ENCODE measurements at places on chromosomes 6 and 20.
A peak's percentile ranks its signal among the peaks of the same experiment; 100 is the strongest.

GRCh38 chr6:168960551-168961263 is 292.9 kb downstream of the THBS2 start:
- no peak for DNase-seq

- DNase-seq: no peak
Measured at GRCh38 chr6:146909376-146909775, 294.8 kb upstream of the STXBP5 start.

DNA sequence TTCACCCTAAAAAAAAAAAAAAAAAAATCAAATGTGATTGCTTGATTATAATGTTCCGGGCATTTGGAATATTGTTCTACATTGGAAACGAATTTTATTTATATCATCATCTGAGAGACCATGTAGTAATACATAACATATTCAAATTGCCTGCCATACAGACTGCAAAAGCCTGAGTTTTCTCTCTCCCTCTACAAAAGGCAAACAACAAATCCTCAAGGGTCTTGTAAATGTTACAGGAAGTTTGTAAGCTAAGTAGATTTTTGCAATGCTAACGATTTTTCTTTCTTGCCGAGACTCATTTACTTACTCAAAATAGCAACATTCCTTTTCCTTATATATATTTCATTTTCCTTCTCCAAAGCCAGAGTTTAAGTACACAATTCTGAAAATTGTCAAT is 49.0 kb upstream of the HTR1E start:
- no peak for DNase-seq

GRCh38 chr6:129242546-129242945 is 359.6 kb downstream of the LAMA2 start:
- DNase-seq: no peak

DNA sequence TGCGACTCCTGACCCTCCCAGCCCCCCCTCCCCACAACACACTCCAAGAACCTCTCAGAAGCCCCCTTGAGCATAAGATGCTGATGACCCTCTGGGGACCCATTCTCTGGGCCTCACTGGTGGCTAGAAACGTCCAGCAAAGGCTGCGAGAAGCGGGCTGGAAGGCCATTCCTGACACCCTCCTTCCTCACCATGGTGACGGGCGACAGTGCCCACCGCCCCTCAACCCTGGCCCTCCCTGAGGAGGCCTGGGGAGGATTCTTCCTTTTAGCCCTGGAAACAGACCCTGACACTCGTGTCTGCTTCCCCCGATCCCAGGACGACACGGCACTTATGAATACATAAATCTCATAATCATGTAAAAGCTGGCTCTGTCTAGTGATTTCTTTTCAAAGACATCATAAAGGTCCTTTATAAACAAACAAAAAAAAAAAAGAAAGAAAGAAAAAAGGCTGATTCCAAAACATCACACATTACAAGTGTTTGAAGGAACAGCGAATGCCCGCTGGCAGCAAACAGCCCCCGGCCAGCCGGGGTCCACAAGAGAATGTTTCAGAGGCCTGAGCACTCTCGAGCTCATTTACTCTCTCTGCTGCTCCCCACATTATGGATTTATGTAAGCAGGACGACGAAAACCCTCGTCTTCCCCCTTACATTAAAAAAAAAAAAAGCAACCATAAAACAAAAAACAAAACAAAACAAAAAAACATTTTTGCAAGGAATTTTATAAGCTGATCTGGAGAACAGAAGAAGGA is 40.7 kb downstream of the PREX1 start:
- no peak for DNase-seq

- no peak for DNase-seq
Measured at GRCh38 chr20:57871237-57871632, 161.4 kb upstream of the PMEPA1 start.

GRCh38 chr20:58227391-58228102 is 906 bp downstream of the ANKRD60 start:
- DNase-seq: no peak

DNA sequence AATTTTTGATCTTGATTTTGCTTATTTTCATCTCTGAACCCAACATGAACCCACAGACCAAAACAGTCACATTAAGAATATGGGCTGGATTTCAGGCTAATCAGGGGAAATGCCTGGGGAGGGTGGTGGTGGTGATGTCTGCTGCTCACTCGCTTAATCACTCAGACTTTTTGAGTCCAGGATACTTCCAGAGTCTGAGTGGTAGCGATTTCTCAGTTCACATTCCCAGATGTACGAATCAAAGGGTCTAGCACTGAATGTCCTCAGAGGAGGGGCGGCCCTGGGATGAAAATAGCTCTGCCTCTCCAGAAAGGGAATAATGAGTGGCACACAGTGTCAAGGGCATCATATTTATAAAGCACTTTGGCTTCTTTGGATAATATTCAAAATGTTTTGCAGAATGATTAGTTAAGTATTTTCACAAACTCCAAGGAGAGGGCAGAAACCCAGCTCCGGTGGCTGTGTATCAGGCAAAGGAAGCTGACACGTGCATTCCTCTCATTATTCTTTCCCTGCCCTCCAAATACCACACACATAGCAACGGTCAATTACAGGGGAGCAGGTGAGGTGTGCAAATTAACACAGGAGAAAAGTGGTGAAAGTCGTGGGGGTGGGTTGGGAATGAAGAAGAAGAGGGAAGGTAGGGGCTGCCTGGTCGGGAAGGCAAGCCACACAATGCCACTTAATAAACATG is 345.2 kb upstream of the RSPO3 start:
- DNase-seq: no peak

GRCh38 chr6:28981833-28982475 is 23.2 kb downstream of the ZNF311 start:
- DNase-seq: peak; percentile 57

- DNase-seq: no peak
Measured at GRCh38 chr6:156794546-156795354, 17.6 kb downstream of the ARID1B start.

- DNase-seq: no peak
Measured at GRCh38 chr20:48774696-48775095, 53.1 kb downstream of the PREX1 start.

DNA sequence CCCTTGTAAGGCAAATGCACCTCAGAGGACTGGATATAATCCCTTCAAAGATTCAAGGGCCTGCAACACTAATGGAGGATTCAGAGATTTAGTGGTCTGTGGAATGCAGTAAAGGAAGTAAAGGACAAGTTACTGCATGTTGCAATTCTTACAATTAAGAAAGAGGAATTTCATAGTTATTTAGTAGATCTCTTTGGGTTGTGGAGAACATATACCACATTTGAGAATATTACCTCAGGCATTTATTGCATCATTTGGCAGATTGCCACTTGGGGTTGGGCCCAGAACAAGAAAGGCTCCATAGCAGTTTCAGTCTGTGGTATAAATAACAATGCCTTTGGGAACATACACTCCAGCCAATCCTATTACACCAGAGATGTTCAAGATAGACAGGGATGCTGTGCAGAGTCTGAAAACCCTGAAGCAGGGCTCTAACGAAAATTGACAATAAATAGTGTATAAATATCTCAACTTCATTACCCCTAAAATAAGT is 20.9 kb upstream of the EPM2A start:
- DNase-seq: no peak

GRCh38 chr6:2963756-2964155 is 7.6 kb downstream of the SERPINB6 start:
- no peak for DNase-seq

DNA sequence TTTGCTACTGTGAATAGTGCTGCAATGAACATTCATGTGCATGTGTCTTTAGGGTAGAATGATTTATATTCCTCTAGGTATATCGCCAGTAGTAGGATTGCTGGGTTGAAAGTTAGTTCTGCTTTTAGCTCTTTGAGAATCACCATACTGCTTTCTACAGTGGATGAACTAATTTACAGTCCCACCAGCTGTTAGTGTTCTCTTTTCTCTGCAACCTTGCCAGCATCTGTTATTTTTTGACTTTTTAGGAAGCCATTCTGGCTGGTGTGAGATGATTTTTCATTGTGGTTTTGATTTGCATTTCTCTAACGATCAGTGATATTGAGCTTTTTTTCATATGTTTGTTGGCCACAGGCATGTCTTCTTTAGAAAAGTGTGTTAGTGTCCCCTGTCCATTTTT is 40.0 kb downstream of the PLG start:
- DNase-seq: no peak

- DNase-seq: no peak
Measured at GRCh38 chr20:36830791-36831691, 44.9 kb upstream of the TLDC2 start.

DNA sequence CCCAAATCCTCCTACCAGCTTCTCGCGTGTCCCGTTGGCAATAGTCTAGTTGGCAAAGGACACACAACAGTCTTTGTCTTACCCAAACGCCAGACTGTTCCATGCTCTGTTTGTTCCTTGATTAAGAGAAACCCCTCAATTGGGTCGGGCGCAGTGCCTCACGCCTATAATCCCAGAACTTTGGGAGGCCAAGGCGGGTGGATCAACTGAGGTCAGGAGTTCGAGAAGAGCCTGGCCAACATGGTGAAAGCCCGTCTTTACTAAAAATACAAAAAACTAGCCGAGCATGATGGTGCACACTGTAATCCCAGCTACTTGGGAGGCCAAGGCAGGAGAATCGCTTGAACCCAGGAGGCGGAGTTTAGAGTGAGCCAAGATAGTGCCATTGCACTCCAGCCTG is 153.7 kb downstream of the GRM4 start:
- DNase-seq: no peak

DNA sequence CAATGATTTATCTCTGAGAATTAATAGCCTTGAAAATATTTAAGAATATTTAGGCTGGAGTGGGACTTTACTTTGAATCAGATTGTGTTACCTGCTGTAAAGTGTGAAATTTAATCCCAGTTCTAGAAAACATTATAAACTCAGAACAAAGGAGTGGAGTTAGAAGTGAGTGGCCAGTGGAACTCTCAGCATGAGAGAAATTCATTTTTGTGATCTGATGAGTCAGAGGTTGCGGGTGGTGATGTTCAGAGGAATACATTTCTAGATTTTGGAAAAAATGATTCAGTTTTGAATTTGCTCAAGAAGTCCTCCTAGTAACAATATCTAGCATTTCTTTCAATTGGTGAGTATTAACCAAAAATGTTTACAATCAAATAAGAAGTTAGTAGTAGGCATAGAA is 167.5 kb downstream of the ZFAND3 start:
- no peak for DNase-seq

GRCh38 chr20:36848078-36848660 is 27.8 kb upstream of the TLDC2 start:
- no peak for DNase-seq

DNA sequence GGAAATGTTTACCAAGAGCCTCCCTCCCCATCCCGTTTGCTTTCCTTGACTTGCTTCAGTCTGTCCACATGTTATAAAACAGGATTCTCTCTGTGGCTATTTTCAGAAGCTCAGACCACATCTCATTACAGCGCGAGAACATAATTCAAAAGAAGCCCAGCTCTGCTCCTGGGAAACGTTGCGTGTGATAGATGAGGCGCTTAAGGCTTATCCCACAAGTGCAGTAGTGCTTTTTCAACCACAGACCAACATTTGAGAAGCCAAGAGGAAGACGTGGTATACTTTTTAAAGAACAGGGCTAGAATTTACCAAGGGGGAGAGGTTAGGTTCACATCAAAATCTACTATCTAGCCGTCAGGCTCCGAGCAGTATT is 239.5 kb downstream of the SLC24A3 start:
- no peak for DNase-seq

GRCh38 chr6:36920546-36920945 is 34.0 kb upstream of the PI16 start:
- DNase-seq: no peak

- no peak for DNase-seq
Measured at GRCh38 chr20:3993109-3993508, 22.2 kb downstream of the RNF24 start.

DNA sequence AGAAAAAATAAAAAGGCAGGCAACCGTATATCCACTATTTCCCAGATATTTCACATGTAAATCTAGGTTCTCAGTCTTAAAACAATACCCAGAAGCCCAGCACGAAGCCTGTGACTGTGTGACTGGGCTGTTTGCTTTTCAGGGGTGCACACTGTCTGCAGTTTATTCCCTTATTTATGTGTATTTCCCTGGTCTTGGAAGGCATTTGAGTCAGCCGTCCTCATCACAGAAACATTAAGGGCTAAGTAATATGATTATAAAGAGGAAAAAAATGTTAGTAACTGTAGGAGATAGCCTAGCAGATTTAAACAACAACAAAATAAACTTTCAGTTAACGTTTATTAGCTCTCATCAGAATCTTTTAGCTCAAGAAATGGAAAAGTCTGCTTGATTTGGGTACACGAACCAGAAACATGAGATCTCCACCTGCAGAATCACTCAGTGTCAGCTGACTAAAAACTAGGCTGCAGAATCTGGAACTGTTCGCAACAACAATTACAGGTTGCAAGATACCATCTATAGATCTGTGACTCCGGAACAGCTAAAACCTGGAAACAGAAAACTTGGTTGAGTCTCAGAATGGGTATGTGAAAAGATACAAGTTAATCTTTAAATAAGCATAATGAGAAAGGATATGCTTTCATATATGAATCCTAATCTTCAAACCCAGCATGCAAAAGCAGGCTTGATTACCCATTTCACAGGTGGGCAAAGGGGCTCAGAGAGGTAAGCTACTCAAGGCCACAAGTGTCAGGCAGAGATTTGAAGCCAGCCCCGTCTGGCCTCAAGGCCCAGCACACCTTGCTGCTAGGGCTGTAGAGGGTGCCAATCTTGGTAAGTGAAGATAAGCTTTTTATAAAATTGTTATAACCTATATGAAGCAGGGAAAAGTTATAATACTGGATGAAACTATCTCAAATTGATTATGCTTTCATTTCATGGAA is 21.1 kb downstream of the GCLC start:
- DNase-seq: no peak

DNA sequence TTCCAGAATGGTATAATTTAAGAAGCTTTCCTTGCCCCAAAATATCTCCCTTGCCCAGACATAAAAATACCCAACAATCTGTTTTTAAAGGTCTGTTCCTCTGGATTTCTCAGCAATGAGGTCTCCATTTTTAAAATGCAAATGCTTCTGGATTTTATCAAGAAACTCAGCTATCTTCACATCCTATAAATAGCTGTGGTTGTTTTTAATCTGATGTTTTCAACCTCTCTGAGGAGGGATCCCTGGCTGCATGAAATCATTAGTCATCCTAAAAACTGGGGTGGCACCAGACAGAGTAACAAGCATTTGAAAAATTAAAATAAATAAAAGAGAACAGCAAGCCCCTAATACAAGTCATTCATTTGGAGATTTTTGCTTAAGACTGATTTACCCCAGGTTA is 168.5 kb upstream of the ID4 start:
- no peak for DNase-seq

GRCh38 chr6:157761331-157761921 is 61.6 kb upstream of the SNX9 start:
- DNase-seq: no peak

Measured in activated naive CD4-positive, alpha-beta T cell (primary cell).